ENCODE measurements at places on chromosomes 7 and 10.
A peak's percentile ranks its signal among the peaks of the same experiment; 100 is the strongest.

- no peak for DNase-seq
Observed at GRCh38 chr10:11145495-11145855, 127.8 kb downstream of the CELF2 start.

DNA sequence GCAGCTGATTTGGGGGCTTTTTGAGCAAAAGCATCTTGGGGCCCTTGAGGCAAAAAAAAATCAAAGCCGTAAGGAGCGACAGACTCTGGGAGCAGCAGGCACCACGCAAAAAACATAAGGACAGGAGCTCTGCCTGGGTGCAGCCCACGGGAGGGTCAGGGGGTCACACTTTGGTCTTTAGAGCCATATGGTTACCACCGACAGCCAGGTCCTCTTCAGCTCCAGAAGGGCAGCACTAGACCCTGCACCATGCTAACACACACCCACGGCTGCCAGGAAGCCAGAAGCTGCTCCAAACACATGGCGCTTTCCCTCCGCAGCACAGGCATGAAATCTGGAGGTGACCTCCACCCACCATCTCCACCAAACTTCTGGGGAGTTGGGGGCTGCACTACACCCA is 47.1 kb downstream of the RSU1 start:
- DNase-seq: no peak

GRCh38 chr10:84581976-84582375 is 253.6 kb downstream of the CCSER2 start:
- no peak for DNase-seq

DNA sequence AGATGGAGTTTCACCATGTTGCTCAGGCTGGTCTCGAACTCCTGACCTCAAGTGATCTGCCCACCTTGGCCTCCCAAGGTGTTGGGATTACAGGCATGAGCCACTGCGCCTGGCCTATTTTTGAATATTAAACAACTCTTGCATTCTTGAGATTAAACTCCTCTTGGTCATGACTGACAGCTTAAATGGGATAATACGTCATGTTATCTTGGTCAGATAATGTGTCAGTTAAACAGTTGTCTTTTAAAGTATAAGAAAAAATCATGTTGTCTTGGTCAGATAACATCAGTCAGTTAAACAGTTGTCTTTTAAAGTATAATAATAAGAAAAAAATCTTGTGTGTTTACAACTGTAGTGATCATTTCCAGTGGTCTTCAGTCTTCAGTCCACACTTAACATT is 73.6 kb upstream of the SYPL1 start:
- no peak for DNase-seq

DNA sequence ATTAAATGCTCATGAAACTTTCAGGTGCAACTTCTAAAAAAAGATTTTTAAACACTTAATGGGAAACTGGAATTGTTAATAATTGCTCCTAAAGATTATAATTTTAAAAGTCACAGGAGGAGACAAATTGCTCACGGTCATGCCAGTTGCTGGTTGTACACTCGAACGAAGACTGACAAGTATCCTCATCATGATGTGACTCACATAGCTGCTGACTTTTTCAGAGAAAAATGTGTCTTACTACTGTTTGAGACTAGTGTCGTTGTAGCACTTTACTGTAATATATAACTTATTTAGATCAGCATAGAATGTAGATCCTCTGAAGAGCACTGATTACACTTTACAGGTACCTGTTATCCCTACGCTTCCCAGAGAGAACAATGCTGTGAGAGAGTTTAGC is 79.3 kb downstream of the ITGB8 start:
- DNase-seq: no peak

DNA sequence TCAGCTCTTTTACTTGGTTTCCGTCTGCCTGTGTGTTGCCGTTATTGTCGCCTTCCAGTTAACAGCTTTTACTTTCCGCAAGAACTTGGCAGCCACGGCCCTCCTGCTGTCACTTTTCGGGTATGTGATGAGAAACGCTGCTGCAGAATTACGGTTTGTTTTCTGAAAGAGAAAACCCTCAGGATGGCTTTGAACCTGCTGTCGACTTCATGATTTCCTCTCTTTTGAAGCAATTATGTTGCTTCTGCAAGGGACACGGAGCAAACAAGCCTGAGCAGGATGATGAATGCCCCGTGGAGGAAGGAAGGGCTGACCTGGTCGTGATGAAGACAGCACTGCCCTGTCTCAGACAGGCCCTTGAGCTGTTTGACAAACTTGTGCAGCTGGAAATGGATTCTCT is 339.8 kb downstream of the ABCA13 start:
- no peak for DNase-seq

GRCh38 chr7:141702047-141702567 is at the start of gene DENND11:
Gene DENND11, minus strand, starts transcription at chr7:141702166. Its CDS starts 13 bp downstream, at chr7:141702153.
- DNase-seq: peak; percentile 47

DNA sequence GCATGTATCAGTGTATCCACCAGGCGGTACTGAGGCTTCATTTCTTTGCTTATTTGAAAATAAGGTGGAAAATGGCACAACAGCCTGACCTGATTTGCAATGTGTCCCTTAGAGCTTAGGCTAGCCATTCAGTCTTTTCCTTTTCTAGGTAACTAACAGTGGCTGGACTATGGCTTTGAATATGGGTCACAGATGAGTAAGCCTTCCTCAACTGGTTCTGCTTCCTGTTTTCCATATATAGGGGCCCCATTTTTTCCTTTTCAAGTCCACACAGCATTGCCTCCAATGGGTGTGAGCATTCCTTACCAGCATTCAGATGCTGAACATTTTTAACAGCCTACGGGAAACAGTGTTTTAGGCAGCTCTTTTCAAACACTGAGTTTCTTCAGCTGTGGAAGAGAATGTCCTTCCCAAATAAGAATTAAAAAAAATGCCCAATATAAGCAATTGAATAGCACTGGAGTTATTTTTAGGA is 3.9 kb upstream of the ITGB1 start:
- DNase-seq: peak; percentile 88

DNA sequence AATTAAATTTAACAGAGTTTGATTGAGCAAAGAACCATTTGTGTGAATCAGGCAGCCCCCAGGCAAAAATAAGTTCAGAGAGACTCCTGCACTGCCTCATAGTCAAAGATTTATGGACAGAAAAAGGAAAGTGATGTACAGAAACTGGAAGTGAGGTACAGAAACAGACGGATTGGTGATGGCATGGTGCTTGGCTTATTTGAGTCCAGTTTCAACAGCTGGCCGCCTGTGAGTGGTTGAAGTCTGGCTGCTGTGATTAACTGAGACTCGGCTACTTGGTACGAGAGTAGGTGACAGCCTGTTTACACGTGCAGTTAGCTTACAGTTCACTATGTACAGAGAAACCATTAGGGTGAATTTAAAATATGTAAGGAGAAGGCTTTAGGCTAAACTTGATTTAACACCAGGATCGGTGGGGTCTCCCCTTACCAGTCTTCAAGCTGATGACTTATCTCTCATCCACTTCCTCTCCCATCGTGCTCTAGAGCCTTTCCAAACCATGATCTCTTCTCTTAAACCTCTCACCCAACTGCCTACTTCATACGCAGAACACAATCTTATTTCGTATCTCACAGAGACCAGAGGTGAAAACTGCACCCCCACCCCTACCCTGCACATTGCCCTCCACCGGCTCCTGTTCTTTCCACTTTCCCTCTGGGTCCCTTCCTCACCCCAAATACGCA is 5.0 kb upstream of the MSMB start:
- peak; percentile 33 for DNase-seq

DNA sequence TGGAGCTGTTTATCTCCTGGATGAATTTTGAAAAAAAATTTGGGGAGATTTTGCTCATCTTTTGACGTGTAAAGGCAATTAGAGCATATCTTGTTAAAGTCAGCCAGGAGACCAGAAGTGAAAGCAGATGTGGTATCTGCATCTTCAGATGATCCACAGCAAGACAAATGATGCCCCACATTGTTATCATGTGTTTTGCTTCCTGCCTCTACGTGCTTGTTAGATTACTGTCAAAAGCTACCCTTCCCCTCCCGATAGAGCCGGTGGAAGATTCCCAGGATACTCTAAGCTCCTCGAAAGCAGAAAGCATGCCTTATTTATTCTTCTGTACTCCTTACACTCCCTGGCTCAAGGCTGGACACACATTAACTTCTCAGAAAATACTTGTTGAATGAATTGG is 12.9 kb downstream of the COL17A1 start:
- DNase-seq: no peak

DNA sequence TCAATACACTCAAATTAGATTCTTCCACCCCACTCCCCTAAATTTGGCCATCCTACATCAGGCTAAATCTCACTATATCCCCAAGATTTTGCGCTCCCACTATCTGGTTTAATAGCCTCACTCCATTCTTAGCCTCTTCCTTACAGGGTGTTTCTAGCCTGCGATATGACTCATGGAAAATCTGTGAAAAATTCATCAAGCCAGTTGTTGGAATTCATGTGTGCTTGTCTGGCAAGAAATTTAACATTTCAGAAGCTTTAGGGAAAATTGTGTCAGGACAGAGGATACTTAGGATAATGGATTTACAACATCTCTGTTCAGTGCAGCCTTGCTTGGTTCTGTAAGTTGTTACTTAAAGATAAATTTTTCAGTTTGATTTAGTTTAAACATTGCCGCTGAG is 1249.9 kb upstream of the AUTS2 start:
- no peak for DNase-seq

- DNase-seq: no peak
Observed at GRCh38 chr7:39102234-39102633, 124.5 kb downstream of the POU6F2 start.

- DNase-seq: no peak
Observed at GRCh38 chr7:133931053-133931452, 196.1 kb upstream of the LRGUK start.

GRCh38 chr7:106772655-106773108 is 92.4 kb upstream of the PIK3CG start:
- DNase-seq: peak; percentile 63

DNA sequence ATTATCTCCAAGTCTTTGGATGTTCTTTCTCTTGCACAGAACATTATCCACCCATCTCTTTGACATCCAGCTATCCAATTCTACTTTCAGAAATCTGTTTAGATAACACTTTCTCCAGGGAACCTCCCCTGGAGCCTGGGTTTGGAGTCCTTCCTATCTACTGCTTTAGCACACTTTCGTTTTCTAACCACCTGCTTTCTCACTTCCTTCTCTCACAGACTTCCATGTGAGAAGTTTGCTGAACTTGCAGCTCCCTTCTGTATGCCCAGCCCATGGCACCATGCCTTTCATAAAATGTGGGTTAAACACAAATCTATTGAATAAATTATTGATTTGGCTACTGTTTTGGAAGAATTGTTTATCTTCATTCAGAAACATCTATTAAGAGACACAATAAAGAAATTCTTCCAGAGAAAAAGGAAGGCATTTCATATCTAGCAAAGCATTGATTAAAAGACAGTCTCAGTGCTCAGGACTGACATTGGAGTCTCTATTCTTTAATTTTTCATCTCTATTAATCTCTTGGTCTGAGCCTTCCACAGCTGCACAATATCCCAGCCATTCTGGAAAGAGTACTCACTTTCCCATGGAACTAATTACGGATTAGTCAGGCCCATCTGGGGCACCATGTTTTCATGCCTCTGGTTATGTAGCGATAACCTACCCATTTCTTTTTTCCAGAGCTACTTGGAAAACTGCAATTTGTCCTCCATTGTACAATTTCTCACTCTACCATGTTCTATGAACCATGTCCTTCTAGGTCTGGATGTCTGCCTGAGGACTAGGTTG is 1077.3 kb downstream of the SORCS3 start:
- no peak for DNase-seq

Measured in EL (cell line).